ENCODE measurements at places on chromosomes 16 and 17.

- no peak for DNase-seq
Observed at GRCh38 chr16:69799611-69800031, 37.5 kb downstream of the WWP2 start.

DNA sequence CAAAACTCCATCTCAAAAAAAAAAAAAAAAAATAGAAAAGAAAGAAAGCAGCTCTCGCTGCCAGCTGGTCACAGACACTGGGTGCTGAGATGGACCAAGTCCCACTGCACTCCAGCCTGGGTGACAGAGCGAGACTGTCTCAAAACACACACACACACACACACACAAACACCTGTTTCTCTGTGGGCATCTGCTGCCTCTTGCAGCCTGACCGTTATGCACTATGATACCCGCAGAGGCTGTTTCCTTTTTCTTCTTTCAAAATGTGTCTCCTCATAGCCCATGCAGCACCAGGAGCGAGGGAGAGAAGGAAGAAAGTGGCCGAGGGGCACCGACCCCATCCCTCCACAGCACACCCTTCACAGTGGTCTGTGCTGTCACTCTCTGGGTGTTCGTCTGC is 36.9 kb upstream of the KLHDC4 start:
- no peak for DNase-seq

GRCh38 chr17:82689077-82689476 is 9.4 kb downstream of the RAB40B start:
- no peak for DNase-seq

DNA sequence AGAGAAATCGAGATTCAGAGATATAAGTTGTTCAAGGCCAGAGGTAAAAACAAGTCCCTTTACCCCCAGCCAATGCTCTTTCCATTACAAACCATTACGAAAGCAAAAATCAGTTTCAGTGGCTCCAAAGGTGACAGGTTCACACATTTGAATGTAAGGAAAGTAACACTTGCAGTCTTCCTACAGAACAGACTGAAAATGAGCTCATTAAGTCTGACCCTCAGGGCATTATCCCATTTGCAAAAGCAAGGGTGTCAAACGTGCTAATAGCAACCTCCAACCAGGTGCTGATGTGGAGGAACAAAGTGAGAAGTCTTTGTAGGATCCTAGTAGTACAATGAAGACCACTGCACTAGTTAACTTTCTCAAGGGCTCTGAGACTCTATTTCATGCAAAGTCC is 65.2 kb downstream of the XPO6 start:
- no peak for DNase-seq

- DNase-seq = no peak
Observed at GRCh38 chr16:1377406-1378010, 25.8 kb downstream of the GNPTG start.

- DNase-seq = no peak
Observed at GRCh38 chr17:7797976-7798375, 36.0 kb upstream of the KDM6B start.

GRCh38 chr17:549177-550040 is 165.2 kb downstream of the VPS53 start:
- no peak for DNase-seq

DNA sequence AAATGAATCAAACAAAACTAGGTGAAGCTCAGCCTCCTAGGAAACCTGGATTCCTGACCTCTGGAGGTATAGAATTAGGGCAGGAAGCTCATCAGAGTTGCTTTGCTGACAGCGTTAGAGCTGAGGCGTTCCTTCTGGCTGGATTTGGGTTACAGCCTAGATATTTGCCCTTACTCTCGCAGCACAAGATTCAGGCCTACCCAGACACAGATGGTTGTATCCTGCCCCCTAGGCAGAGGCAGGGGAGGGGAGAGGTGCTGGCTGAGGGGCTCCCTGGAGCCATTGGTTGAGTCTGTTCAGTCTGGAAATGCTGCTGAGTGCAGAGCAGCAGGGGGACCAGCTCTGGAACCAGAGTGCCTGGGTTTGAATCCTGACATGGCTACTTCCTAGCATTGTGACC is 78.4 kb downstream of the MPRIP start:
- no peak for DNase-seq

DNA sequence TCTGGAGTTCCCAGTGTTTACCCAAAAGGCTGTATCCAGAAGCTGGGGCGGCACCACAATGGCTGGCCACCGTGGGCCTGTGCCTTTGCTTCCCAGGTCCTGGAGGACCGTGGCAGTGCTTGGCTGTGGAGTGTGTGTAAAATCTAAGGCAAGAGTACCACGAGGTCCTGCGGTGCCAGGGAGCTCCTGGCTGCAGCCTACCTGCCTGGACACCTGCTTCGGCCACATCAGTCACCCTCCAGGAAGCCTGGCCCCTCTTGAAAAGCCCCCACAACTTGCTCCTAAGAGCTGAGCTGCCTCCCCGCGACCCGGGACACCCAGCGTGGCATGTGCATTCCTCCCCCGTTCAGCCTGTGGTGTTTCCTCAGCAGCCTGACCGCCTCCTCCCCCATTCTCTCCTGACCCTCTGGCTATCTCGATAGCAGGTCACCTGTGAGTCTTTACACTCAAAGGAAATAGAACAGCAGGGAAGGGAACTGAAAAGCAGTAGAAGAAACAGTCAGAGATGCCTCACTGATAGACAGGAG is 7.9 kb downstream of the TIMM22 start:
- no peak for DNase-seq

DNA sequence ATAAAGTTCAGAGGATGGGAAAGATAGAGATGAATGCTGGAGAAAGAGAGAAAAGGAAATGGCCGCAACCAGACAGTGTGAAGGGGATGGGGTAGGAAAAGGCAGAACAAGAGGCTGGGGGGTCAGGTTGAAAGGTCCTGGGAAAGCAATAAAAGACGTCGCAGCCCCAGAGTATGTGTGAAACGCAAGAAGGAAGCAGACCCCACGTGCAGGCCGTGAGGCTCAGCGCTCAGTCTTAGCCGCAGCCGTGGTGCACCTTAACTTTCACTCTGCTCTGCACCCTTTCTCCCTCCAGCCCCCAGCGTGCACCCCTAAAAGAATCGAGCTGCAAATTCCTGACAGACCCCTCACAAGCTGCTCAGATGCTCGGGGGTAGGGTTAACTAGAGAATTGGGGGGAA is 1.9 kb downstream of the DNAH17 start:
- DNase-seq = no peak

- no peak for DNase-seq
Observed at GRCh38 chr17:3667366-3668278, 756 bp downstream of the TAX1BP3 start.

DNA sequence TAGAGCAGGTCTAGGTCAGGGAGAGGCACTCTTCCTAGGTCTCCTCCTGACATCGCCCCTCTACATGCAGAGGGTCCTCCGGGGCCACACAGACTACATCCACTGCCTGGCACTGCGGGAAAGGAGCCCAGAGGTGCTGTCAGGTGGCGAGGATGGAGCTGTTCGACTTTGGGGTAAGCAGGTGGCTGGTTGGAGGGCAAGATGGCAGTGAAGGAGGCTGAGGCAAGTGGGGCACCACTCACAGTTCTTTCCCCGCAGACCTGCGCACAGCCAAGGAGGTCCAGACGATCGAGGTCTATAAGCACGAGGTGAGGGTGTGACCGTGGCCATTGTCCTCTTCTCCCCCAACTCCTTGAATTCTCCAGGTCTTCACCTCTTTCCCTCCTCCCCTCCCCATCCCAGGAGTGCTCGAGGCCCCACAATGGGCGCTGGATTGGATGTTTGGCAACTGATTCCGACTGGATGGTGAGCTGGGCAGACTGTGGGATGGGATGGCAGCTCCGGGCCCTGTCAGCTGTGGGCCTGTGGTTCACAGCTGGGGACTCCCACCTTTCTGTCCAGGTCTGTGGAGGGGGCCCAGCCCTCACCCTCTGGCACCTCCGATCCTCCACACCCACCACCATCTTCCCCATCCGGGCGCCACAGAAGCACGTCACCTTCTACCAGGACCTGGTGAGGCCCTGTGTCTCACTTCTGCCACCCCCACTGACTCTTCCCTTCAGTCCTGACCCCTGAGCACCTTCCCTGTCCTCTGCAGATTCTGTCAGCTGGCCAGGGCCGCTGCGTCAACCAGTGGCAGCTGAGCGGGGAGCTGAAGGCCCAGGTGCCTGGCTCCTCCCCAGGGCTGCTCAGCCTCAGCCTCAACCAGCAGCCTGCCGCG is 3.0 kb downstream of the THOC6 start:
- no peak for DNase-seq

GRCh38 chr17:77725846-77726245 is 232.7 kb upstream of the TNRC6C start:
- no peak for DNase-seq

DNA sequence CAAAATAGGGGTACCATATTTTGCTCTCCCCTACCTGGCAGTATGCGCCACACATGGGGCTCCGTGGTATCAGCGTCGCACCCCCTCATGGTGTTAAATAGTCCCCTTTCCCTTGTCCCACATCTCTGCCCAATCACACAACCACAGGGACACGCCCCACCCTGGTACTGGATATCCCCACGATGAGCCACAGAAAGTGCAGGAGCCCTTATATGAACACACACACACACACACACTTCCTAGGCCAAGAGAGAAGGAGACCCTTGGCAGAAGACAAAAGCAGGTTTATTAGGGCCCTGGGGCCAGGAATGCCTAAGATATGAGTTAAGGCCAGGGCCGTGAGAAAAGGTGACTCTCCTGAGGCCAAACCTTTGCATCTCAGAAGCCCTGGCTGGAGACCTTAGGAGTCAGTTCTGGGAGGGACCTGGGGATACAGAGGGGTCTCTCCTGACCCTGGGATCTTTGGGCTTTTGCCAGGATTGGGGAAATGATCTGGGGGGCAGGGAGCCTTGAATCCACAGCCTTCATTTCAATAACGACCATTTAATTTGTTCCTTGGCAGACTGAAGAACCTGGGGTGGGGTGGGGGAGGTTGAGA is 11.6 kb downstream of the COPZ2 start:
- no peak for DNase-seq

DNA sequence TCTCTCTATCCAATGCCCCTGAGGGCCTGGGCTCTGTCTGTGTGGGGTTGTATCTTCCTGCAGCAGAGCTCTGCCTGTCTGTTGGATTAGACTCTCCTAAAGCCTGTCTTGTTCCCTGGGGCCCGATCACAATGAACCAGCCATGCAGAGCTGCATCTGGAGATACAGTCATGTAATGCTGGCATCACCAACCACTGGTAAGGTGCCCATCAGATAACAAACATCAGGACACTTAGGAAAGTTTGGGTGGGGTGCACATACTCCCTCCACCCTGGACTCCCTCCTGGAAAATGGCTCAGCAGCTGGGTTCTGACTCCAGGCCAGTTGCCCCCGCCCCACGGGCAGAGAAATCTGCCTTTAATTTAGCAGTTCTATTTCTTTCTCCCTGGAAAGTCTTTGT is 61.3 kb upstream of the BRD7 start:
- DNase-seq = no peak

- DNase-seq = no peak
Observed at GRCh38 chr16:14132696-14133048, 61.6 kb downstream of the MRTFB start.
